Camera-type eye (tissue), 1 donor: ENCODE measurements at places on chromosomes 6 and 20. TPM values are rescaled to one million over a fixed set of nuclear protein-coding genes. Genes with fewer than 3 reads are reported as not detected.

BYSL gene
- total RNA-seq: 15.6 TPM

KHDRBS2 gene
- total RNA-seq: 21.8 TPM

TBC1D20 gene
- total RNA-seq: 41.8 TPM

DNAH8 gene
- 0.27 TPM for total RNA-seq

CLPSL2 gene
- total RNA-seq: not detected

LY6G6C gene
- not detected for total RNA-seq

SLC17A2 gene
- not detected for total RNA-seq

VGLL2 gene
- 2.8 TPM for total RNA-seq

DEFB132 gene
- not detected for total RNA-seq

PLA2G7 gene
- 1.9 TPM for total RNA-seq

LAMA5 gene
- 88.6 TPM for total RNA-seq

TSBP1 gene
- not detected for total RNA-seq

SGK2 gene
- total RNA-seq: 3.0 TPM

MOG gene
- 0.16 TPM for total RNA-seq

IRF4 gene
- 7.6 TPM for total RNA-seq

TFAP2D gene
- 1.3 TPM for total RNA-seq

CCR6 gene
- not detected for total RNA-seq

COL21A1 gene
- 44.6 TPM for total RNA-seq

MUC22 gene
- 0.11 TPM for total RNA-seq

CLVS2 gene
- 11.6 TPM for total RNA-seq

CLDN20 gene
- not detected for total RNA-seq

CDH4 gene
- 12.0 TPM for total RNA-seq

CABLES2 gene
- total RNA-seq: 7.4 TPM

PRL gene
- total RNA-seq: 0.99 TPM

HLA-G gene
- total RNA-seq: not detected

PPP1R14C gene
- total RNA-seq: 5.1 TPM
